SK-N-SH (cell line): ENCODE measurements at places on chromosomes 3 and 15. TPM values are rescaled to one million over a fixed set of nuclear protein-coding genes. Genes with fewer than 3 reads are reported as not detected.
A peak's percentile ranks its signal among the peaks of the same experiment; 100 is the strongest.

GRCh38 chr15:51688863-51689262, 7.6 kb downstream of the SCG3 start:
- H3K36me3 ChIP-seq, result peaks cover 14% of the 10 kb centered on the region; the same call in 1 of the 2 replicates
- H3K4me3 ChIP-seq, result no peak overlapping the region
- H3K27me3 ChIP-seq, result peaks cover 10% of the 10 kb centered on the region
- no peak for DNase-seq
- no peak overlapping the region for H3K27ac ChIP-seq

GRCh38 chr3:5606884-5607472, 419.5 kb downstream of the EDEM1 start:
- H3K27me3 ChIP-seq, result no peaks in the 10 kb centered on the region
- DNase-seq, result no peak
- H3K4me3 ChIP-seq, result no peak overlapping the region

GRCh38 chr3:156762631-156763185, 63.4 kb upstream of the LEKR1 start:
- H3K4me1 ChIP-seq, result peaks cover 18% of the 10 kb centered on the region; the same call in 1 of the 2 replicates
- no peaks in the 10 kb centered on the region for H3K27me3 ChIP-seq
- H3K36me3 ChIP-seq, result no peaks in the 10 kb centered on the region
- H3K4me3 ChIP-seq, result no peak overlapping the region
- peak overlapping the region; percentile 47; the same call in 1 of the 2 replicates for H3K27ac ChIP-seq
- DNase-seq, result peak; percentile 30

GRCh38 chr3:134372396-134373270, 1.6 kb downstream of the AMOTL2 start:
- peaks cover 46% of the 10 kb centered on the region for H3K36me3 ChIP-seq
- DNase-seq, result no peak
- peak overlapping the region; percentile 80 for H3K4me3 ChIP-seq
- no peaks in the 10 kb centered on the region for H3K27me3 ChIP-seq

- H3K4me1 ChIP-seq, result peaks cover 3% of the 10 kb centered on the region
- H3K36me3 ChIP-seq, result no peaks in the 10 kb centered on the region
- H3K4me3 ChIP-seq, result no peak overlapping the region
- H3K27ac ChIP-seq, result peak overlapping the region; percentile 56; the same call in 1 of the 2 replicates
- no peak for DNase-seq
- no peaks in the 10 kb centered on the region for H3K27me3 ChIP-seq
Observed at GRCh38 chr3:134333522-134334181, 40.6 kb downstream of the AMOTL2 start.

DNA sequence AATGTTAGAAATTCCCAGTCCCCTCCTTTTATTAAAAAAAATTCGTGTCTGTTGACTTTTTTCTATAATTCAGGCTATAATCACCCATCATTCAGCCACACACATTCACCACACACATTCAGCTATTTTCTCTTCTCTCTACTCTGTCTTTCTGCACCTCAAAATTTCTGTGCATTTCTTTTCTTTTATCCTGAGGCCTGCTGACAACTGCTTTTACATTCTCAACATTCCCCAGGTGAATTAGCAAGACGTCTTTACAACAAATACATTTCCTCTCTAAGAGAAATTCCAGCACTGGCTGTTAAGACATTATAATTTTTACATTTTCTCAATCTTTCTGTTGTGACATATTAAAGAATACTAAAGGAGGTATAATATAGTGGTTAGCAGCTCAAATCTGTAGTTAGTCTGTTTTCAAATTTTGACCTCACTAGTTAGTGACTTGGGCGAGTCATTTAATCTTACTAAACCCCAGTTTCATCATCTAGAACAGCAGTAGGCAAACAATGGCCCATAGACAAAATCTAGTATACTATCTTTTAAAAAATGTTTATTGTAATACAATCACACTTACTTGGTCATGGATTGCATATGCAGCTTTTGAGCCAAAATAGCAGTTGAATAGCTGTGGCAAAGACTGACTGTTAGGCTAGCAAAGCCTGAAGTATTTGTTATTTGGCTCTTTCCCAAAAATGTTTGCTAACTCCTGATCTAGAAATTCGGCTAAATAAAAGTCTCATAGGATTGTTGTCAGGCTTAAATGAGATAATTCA, 350.7 kb downstream of the NSUN3 start:
- H3K4me1 ChIP-seq, result peaks cover 7% of the 10 kb centered on the region; the same call in 1 of the 2 replicates
- no peaks in the 10 kb centered on the region for H3K27me3 ChIP-seq
- no peaks in the 10 kb centered on the region for H3K36me3 ChIP-seq
- DNase-seq, result no peak
- peak overlapping the region; percentile 81; the same call in 1 of the 2 replicates for H3K27ac ChIP-seq

WDR93 gene
- polyA plus RNA-seq, result 0.35 and 0.57 TPM in 2 replicates

- H3K27ac ChIP-seq, result no peak overlapping the region
- no peak overlapping the region for H3K4me3 ChIP-seq
- H3K4me1 ChIP-seq, result no peaks in the 10 kb centered on the region
- H3K36me3 ChIP-seq, result no peaks in the 10 kb centered on the region
- H3K27me3 ChIP-seq, result no peaks in the 10 kb centered on the region
Observed at GRCh38 chr3:138846262-138846791, 11.6 kb upstream of the PIK3CB start.

DNA sequence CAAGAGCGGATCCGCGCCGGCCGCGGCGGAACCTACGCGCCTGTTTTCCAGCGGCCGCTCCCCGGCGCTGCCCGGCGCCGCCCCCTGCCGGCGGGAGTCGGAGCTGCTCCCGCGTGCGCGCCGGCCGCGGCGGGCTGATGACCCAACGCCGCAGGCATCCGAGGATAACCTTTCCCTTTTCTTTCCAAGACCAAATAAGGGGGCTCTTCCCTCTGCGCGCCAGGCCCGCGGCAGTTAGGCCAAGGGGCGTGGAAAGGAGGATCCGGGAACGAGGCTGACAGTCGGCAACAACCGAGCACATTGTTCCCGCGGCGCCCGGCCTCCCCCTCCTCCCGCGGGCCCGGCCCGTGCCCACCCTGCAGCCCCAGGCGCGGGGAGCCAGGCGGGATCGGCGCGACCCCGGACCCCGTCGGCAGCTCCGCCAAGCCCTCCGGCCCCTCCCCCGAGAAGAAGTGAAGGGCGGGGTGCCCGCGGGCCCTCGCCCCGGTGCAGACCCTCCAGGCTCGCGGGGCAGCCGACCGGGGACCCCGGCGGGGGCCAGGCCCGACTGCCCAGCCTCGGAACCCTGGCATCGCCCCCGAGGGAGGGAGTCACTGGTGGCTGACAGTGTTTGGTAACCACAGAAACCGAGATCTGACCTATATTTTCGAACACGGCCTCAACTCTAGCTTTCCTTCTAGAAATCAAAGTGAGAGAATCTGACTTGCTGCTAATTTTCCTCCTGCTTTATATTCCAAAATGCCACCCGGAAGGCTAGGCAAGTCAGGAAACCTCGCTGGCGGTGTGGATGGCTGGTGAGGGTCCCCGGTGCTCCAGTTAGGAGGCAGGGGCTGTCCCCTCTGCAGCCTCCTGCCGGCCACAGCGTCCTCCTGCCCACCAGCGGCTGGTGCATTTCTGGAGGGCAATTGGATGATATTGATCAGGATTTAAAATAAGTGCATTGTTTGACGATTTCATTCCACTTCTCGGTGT, 45.6 kb upstream of the SYNM start:
- H3K27me3 ChIP-seq, result no peaks in the 10 kb centered on the region
- peak overlapping the region; percentile 68 for H3K4me3 ChIP-seq
- H3K4me1 ChIP-seq, result no peaks in the 10 kb centered on the region; the same call in 1 of the 2 replicates
- peak; percentile 93 for DNase-seq
- no peaks in the 10 kb centered on the region for H3K36me3 ChIP-seq

TMEM45A gene
- 6.4 and 10.8 TPM in 2 replicates for polyA plus RNA-seq

DNA sequence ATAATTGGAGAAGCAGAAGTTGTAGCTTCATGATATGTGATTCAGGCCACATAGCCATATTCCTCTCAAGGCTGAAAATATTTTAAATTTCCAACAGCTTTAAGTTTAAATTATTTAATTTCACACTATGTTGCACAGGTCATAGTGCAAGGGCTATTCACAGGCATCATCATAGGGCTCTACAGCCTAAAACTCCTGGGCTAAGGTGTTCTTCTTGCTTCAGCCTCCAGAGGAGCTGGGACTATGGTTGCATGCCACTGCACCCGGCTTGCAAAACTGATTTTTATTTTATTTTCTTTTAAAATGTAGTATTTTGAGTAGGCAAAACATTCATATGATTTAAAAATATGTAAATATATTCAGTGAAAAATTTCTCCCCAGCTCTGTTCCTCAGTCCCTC, 6.0 kb upstream of the CEP97 start:
- H3K4me1 ChIP-seq, result no peaks in the 10 kb centered on the region; the same call in 1 of the 2 replicates
- no peak for DNase-seq
- no peak overlapping the region for H3K4me3 ChIP-seq
- no peaks in the 10 kb centered on the region for H3K27me3 ChIP-seq

DNA sequence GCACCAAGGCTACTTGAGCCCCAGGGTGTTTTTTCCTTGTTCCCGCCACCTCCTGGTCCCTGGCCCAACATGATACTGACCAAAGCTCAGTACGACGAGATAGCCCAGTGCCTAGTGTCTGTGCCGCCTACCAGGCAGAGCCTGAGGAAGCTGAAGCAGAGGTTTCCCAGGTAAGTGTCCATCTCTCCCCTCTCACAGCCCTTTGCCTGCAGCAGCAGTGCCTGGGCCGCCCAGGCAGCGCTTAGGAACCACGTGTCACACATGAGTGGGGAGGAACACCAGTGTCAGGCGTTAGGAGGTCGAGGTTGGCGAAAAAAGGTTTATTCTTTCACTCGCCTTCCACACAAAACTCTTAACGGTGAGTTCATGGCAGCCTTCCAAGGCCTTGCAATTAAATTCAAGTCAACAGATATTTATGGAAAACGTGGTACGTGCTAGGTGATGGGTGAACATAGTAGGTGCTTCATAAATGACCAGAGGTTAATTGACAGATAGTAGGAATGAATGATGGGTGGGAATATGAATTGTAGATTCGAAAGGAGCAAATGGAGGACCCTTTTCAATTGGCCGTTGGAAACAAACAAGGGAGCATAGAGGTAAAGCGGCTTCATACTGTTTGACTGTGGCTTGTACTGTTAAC, 486 bp downstream of the CDIN1 start:
- peak overlapping the region; percentile 81 for H3K4me3 ChIP-seq
- no peaks in the 10 kb centered on the region for H3K27me3 ChIP-seq
- no peak for DNase-seq
- no peaks in the 10 kb centered on the region for H3K36me3 ChIP-seq

- H3K36me3 ChIP-seq, result peaks cover 38% of the 10 kb centered on the region
- H3K4me1 ChIP-seq, result peaks cover 17% of the 10 kb centered on the region
- H3K27ac ChIP-seq, result peak overlapping the region; percentile 94
- DNase-seq, result peak; percentile 46
Observed at GRCh38 chr3:149969110-149969939, 1.4 kb downstream of the PFN2 start.

GRCh38 chr15:69909719-69910444, 187.8 kb downstream of the TLE3 start:
- H3K27ac ChIP-seq, result no peak overlapping the region
- H3K4me1 ChIP-seq, result peaks cover 4% of the 10 kb centered on the region; the same call in 1 of the 2 replicates
- no peak for DNase-seq
- H3K4me3 ChIP-seq, result no peak overlapping the region
- no peaks in the 10 kb centered on the region for H3K36me3 ChIP-seq

- DNase-seq, result no peak
- H3K27me3 ChIP-seq, result no peaks in the 10 kb centered on the region
- H3K36me3 ChIP-seq, result no peaks in the 10 kb centered on the region
- H3K4me1 ChIP-seq, result no peaks in the 10 kb centered on the region; the same call in 1 of the 2 replicates
- H3K4me3 ChIP-seq, result no peak overlapping the region
Observed at GRCh38 chr15:34027606-34028005, 11.4 kb downstream of the AVEN start.

PAQR9 gene
- polyA plus RNA-seq, result 0.10 and 0.16 TPM in 2 replicates
